CD4-positive, alpha-beta T cell (primary cell): ENCODE measurements at places on chromosomes 13 and 19.

GRCh38 chr13:77861741-77862140 is 56.9 kb downstream of the EDNRB start:
- DNase-seq = no peak

- no peak for DNase-seq
These were observed 143.0 kb downstream of the FGF9 start for GRCh38 chr13:21813844-21814243.

GRCh38 chr19:39436350-39436716 is 584 bp upstream of the RPS16 start:
- no peak for DNase-seq

DNA sequence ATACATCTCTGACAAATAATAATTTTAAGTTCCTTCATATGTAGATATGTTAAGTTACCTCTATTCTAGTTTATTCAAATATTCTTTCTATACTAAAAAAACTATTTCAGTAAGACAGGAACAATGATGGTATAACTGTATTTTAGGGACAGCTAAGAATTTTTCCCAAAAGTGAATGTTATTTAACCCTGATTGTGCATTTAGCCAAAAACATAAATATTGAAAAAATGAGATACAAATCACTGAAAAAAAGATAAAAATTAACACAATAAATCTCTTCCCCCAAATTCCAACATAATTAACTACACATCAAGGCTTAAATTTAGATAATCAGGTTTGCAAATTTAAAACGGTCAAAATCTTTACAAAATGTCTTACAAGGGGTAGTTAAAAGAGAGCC is 58.1 kb downstream of the KCNRG start:
- DNase-seq = no peak

- no peak for DNase-seq
These were observed 515.3 kb upstream of the SGCG start for GRCh38 chr13:22665506-22665905.
